Activated gamma-delta T cell (primary cell): ENCODE measurements at places on chromosomes 16 and 17.

GRCh38 chr16:65644821-65645220 lies 523.0 kb upstream of the CDH11 start:
- DNase-seq: no peak

DNA sequence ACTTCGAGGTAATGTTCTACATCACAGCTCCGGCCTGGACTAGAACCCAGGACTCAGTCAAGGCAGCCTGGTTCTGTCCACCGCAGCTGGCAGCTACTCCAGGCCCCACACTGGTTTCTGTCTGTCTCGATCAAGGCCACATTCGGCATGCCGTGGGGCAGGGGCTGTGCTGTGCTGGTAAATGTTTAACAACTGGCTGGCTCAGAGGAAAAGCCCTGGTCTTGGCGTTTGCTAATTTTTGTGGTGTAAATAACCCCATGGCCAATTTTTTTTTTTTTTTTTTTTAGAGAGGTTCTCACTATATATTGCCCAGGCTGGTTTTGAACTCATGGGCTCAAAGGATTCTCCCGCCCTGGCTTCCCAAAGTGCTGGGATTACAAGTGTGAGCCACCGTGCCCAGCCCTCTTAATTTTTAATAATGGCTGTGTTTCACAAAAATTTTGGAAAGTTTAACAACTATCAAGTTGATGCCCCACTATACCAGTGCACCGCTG lies 328 bp upstream of the DRC7 start:
- DNase-seq: no peak

DNA sequence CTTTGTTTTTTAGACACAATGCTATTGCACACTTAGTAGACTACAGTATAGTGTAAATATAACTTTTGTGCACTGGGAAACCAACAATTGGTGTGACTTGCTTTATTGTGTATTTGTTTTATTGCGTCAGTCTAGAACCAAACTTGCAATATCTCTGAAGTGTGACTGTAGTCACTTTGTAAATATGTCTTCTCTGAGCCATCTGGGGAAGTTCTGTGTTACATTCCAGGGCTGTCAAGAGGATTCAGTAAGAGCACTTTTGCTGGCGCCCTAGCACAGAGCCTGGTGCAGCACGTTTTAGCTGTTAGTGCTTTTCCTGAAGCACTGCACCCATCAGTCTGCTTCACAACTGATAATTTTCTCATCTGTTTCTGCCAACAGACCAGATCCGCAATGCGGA lies 73.2 kb downstream of the NT5M start:
- DNase-seq: no peak

GRCh38 chr17:42750739-42751344 lies 6.0 kb upstream of the EZH1 start:
- DNase-seq: no peak

- no peak for DNase-seq
Measured at GRCh38 chr16:14389359-14389758, 240.7 kb downstream of the PARN start.

DNA sequence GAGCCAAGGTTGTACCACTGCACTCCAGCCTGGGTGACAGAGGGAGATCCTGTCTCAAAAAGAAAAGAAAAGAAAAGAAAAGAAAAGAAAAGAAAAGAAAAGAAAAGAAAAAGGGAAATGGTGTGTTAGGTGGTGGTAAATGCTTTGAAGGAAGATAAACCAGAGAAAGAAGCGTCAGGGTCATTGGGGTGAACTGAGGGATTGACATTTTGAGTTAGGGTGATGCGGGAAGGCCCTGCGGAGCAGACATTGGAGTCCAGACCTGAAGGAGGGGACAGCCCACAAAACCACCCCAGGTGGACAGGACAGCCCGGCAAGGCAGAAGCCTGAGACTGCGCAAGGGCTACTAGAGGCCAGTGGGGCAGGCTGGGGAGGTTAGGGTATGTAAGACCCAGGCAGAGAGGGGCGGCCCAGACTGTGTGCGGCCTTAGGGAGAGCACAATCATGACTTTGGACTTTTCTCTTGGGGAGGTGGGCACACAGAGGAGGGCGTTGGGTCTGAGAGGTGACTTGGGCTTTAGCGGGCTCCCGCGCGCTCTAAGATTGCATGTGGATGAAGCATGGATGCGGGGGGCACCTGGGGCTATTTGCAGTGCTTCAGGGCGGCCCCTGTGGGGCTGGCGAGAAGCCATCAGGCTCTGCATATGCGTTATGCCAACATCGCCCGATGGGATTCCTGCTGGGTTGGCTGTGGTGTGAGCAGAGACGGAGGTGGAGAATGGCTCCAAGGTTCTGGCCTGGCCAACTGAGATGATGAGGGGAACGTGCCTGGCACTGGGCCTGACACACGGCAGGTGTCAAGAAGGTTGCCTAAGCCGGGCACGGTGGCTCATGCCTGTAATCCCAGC lies 3.3 kb upstream of the GAA start:
- DNase-seq: no peak

- DNase-seq: no peak
Measured at GRCh38 chr17:70912716-70913485, 743.6 kb downstream of the KCNJ2 start.

- no peak for DNase-seq
Measured at GRCh38 chr17:62650587-62650986, 23.1 kb downstream of the MRC2 start.
